ENCODE measurements at places on chromosomes 3 and 15.

DNA sequence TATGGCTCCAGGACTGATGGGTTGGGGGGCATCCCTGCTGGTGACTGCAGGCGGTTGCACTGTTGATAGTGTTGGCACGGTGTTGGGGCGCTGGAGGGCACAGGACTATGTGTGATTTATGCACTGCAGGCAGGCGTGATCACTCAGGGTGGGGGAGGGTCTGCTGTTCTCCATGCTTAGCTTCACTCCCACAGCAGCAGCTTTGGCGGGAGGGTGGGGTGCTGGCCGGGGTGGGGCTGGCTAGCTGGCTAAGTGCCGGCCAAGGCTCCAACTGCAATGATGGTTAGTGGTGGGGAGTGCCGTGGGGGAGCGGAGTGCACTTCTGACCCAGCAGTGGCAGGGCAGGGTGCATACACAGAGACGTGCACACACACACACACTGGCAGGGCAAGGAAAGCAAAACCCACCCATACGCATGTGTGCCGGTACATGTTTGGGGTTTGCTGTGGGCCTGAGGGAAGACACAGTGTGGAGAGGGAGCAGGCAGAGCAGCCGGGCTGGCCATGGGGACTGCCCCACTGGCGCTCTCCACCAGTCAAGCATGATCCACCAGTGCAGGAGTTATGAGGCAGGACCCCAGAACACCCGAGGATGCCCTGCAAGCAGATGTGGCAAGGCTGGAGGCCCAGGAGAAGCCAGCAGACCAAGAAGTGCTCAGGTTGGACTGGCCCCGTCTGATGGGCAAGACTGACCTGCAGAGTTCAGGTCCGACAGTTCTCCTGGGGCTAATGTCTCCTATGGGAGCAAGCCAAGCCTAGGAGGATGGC is 16.5 kb upstream of the FGF7 start:
- no peak for DNase-seq

DNA sequence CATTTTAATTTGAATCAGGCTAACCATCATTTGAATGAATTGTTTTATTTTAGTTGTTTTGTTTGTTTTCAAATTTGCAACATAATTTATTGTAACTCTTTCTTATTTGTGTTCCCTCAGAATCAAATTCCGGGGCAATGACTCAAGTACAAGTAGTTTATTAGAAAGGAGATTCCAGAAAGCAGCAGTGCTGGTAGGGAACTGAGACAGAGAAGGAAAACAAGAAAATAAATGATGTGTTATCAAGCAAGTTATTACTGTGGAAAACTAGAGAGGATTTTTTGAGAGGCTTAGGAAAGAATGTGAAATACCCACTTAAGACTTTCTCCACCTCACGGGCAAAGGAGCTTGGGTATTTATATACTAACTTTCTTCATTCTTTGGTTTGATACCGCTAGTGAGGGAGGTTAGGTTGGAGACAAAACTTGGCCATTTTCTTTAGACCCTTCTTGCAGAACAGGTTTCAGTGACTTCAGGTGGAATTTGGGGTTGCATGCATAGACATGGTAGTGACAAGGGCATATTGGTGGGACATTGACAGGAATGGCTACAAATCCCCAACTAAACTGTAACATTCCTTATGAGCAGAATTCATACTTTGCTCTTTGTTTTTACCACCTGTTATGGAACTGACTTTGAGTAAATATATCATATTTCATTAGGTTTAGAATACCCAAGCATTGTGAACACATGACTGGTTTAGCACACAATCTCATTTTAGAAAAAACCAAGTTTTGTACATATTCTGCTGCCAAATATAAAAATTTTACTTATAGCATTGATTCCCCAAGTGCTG is 254.3 kb downstream of the ZBBX start:
- no peak for DNase-seq

DNA sequence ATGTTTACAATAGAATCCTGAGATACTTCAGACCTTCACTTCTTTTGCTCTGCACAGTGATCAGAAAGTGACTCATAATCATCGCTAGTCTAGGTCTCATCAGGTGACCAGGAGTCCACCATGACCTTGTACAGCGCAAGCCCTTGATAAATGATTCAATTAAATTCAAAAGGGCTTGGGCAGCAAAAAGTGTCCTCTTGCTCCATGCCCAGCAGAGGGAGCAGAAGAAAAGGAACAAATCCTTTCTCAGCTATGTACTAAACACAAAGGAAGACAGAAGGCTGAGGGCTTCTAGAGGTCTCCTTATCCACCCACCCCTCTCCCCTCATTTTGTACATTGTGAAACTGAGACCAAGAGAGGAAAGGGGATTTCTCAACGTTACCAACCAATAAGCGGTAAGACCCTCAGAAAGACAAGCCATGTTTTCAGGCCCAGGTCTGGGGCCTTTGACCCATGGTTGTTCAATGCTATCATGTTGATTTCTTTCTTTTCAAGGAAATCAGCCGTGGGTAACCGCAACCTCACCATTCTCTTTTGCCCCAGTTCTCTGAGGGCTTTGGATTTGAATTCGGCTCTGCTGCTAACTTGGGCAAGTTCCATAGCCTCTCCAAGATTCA is 74.8 kb downstream of the AQP9 start:
- no peak for DNase-seq

- no peak for DNase-seq
Measured at GRCh38 chr3:188505911-188506310, 352.0 kb downstream of the LPP start.

DNA sequence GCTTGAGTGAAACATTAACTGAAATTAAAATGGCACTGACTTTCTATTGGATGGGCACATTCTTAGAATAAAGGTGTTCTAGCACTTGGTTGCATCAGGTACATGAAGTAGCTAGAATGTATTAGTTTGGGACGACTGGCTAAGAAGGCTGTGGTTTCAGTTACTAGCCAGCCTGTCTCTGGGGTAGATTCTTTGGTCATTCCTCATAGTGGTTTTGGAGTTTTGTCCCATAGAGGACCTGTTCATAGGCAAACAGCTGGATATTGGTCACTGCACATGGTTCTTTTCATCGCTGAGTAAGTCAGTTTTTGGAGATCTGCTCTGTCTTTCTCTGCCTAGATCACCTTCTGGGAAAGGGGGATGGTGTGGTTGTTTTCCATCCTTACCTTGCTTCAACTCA is 55.3 kb downstream of the ADAMTSL3 start:
- DNase-seq: peak; percentile 18

GRCh38 chr3:141093971-141094684 is 43.0 kb downstream of the SPSB4 start:
- no peak for DNase-seq

DNA sequence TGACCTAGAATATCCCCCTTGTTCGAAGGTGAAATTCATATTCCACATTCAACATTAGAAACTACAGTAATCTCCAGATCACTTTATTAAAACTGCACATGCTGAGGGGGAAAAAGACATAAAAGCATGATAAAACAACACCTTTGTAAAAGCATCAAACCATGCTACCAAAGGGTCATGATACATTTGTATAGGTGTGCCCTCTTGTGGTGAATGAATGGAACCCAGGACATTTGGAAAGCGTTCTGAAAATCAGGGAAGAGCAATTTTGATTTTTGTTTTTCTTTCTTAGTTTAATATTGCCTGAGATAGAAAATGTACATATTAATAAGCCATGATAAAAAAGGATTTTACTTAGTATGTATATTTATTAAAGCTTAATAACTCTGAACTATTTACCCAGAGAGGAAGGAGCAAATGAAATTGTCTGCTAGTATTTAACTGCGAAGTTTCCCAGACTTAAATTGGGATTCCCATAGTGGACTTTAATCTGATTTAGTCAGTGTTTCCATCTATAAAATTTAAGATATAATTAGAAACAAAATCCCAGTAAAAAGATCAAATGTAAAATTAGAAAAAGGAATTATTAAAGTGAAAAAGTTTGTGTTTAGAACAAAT is 105.8 kb upstream of the ARL6 start:
- no peak for DNase-seq

GRCh38 chr15:34799149-34800101 is 4.1 kb upstream of the ACTC1 start:
- DNase-seq: no peak

DNA sequence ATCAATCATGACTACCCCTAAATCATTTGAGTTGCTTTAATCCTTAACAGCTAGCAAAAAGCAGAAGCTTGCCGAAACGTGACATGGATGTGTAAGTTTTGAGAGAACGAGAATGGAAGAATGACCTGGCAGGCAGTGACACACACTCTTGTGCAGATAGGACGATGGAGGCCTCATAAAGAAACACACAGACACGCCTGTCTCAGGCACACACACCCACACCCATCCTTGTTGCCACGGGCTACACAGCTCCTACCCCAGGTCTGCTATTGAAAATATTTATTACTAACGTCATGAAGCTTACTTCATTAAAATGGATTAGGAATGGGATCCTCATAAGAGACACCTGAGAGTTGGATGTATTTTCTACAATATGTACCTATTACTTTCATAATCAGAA is 8.5 kb downstream of the MYO5C start:
- DNase-seq: no peak

DNA sequence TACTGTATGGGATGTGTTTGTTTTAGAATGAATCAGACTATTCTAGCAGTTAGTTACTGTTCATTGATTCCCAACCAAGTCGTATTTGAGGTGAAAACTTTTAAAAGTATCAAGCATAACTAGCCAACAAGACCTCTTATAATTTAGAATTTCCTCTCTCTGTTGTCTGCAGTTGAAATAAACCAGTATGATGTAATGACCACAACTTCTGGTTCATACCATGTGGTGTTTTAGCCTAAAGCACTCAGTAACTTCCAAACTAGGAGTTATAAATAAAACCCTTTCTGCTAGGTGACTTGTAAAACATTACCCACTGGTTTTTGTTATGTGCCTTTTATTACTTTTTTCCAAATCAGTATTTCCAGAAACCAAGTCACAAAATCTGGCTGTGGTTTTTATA is 19.8 kb upstream of the P2RY12 start:
- DNase-seq: no peak

DNA sequence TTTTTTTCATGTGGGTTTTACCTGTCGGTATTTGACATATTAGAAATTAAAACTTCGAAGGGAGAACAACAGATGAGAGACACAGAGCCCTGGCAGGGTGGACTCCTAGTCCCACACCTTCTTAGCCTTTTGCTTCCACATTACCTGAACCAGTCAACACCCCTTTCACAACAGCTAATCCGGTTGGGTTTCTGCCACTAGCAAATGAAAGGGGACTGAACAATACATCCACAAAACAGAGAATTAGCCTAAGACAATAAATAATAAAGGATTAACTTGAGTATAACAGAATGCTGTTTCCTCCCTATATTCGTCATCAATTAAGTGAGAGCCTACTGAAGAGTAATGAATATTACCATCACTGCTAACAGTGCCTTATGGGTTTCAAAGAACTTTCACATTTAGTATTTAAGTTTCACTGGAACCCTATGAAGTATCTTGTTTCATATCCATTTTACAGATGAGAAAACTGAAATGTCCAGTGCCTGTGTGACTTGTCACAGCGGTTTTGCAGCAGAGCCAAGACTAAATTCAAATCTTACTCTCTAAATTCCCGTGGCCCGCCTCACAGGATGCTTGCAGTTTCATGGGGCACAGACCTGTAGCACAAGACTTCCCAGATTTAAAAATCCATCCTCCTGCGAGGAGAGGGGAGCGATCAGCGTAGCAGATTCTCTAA is 1.0 kb upstream of the RAB8B start:
- DNase-seq: no peak

DNA sequence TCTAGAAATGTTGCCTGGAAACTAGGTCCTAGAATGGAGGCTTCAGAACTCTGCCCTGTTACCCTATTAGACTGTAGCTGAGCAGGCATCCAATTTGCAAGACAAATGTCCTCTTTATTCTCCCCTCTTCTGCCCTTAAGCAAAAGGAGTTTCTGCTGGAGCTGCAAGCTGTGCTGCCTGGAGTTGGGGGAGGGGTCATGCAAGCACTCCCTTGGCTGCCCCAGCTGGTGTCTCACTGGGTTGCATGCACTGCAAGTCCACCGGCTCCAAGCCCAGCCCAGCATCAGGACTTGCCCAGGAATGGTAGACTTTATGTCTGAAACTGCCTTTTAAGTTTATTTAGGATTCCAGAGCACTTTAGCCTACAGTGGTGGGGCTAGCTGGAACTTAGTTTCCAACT is 15.7 kb upstream of the RBP2 start:
- no peak for DNase-seq

- no peak for DNase-seq
Measured at GRCh38 chr3:4584456-4585249, 91.5 kb downstream of the ITPR1 start.

- peak; percentile 41 for DNase-seq
Measured at GRCh38 chr3:59878038-59878427, 828.2 kb upstream of the CFAP20DC start.

DNA sequence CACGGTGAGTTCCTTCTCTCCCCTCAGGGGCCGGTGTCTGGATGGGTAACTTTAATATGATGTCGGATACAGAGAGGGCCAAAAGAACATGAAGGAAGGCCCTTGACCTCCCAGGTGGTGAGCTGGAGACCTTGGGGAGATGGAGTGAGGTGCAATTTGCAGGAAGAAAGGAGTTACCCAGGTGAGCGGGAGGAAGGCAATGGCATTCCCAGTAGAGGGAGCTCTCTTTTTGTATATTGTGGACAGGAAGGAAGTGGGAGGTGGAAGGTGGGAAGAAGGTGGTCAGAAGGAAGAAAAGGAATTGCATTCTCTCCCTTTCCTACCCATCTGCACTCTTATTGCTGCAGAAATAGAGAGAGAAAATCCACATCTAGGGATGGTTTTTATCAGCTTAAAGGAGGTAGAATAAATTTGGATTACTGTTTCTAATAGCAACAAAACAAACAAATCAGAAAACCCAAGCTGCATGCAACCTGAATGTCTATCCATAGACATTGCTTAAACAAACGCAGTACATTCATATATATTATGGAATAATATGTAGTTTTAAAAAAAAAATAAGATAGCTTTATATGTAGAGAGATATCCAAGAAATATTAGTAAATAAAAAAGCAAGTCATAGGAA is 169.0 kb upstream of the TSC22D2 start:
- DNase-seq: no peak

- no peak for DNase-seq
Measured at GRCh38 chr3:64405211-64405835, 180.1 kb upstream of the PRICKLE2 start.

- no peak for DNase-seq
Measured at GRCh38 chr3:70857916-70858315, 545.5 kb upstream of the MDFIC2 start.

DNA sequence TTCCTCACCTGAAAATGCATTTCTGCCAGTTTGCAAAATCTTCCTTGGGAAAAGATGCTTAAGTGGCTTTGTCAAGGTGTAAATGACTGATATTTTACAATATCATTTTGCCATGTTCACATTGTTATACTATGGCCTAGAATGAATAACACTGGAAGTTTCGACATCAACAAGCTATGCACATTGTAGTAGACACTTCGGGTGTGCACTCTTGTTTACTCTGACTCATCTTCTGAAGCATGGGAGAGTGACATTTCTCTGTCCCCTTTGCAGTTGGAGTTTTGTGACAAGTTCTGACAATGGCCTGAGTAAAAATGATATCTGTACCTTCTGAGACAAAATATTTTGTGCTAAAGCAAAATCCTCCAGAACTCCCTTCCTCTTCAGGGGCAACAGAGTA is 567.0 kb upstream of the RGMA start:
- no peak for DNase-seq

- DNase-seq: no peak
Measured at GRCh38 chr3:99903869-99904268, 86.2 kb downstream of the CMSS1 start.
